Kidney tubule cell (primary cell): ENCODE measurements at places on chromosomes 2 and 18.
A peak's percentile ranks its signal among the peaks of the same experiment; 100 is the strongest.

- DNase-seq = no peak
Measured at GRCh38 chr2:233011702-233012131, 1.3 kb downstream of the NGEF start.

GRCh38 chr2:21759819-21760218, 636.1 kb downstream of the TDRD15 start:
- DNase-seq = no peak

- DNase-seq = no peak
Measured at GRCh38 chr2:168008646-168009195, 238.7 kb downstream of the STK39 start.

- DNase-seq = no peak
Measured at GRCh38 chr2:37665604-37666362, 5.7 kb downstream of the CDC42EP3 start.

- DNase-seq = no peak
Measured at GRCh38 chr2:2681085-2681484, 350.0 kb upstream of the MYT1L start.

DNA sequence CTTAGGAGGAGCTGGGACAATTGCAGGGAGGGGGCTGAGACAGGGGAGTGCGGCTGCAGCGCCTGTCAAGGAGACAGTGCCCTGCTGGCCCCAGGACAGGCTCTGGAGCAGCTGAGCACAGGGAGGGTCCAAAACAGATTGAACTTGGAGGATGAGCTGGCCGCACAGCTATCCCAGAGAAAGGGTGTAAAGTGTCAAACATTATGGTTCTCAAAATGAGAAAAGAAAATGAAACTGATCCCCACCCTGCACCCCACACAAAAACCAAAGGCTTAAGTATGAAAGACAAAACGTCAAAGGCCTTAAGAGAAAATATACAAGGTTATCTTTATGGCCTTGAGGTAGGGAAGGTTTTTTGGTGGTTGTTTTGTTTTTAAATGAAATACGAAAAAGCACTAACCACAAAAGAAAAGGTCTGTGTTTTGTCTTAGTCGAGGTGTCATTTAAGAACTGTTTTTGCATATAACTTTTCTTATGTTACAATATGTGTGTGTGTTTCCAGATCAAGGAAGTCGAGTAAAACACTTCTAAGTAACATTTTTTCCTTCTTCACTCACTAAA, 111.8 kb downstream of the HDAC4 start:
- no peak for DNase-seq

DNA sequence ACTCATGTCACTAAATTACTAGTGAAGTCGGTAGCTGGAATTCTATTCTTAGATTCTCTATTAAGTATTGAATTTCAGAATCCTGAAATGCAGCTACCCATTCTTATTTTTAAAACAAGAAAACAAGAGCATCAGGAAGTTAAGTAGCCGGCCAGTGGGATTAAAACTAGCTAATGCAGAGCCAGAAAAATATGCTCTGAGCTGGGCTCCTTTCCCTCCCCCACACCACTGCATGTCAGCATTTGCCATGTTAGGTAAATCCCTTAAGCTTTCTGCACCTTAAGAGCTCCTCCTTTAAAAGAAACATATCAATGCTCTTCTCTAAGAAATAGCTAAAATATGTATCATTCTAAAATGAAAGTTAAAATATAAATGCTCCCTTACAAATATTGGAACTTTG, 72.2 kb upstream of the MFF start:
- no peak for DNase-seq

GRCh38 chr2:58731488-58731869, 490.4 kb upstream of the FANCL start:
- no peak for DNase-seq

GRCh38 chr2:203361922-203362321, 33.7 kb downstream of the ABI2 start:
- no peak for DNase-seq

GRCh38 chr2:237616373-237616733, 11.0 kb upstream of the LRRFIP1 start:
- no peak for DNase-seq

DNA sequence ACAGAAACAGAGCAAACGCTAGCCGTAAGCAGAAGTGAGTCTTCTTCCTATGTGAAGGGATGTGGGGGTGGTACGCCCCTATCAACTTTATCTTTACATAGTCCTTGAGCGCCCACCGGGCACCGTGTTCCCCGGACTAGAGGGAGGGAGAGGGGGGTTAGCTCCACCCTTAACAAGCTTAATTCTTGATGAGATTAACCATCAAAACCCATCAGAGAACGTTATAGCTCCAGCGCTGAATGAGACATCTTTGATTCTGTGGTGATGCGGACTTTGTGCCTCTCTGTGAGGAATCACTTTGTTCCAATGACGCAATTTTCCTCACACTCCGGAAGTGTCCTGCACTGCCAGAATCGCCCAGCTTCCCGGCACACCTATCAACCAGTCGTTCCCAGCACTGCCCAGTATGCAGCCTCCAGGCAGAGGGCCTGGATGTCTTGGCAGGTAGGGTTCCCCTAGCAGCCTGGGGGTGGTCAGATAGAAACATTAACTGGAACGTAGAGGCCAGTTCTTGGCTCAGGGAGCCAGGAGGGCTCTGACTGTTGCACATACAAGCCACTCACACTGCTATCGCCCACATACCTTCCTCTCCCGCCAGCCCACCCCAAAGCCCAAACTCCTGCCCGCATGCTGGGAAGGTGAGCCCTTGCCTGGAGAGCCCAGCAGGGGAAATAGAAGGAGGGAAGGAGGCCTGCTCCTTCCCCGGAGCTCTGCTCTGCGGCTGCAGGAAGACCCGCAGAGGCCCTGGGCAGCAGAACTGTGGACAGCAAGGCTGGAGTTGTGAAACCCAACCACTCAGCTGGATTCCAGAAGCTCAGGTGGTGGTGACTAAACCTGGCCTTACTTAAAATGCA, 1.9 kb upstream of the ODC1 start:
- DNase-seq = peak; percentile 64

DNA sequence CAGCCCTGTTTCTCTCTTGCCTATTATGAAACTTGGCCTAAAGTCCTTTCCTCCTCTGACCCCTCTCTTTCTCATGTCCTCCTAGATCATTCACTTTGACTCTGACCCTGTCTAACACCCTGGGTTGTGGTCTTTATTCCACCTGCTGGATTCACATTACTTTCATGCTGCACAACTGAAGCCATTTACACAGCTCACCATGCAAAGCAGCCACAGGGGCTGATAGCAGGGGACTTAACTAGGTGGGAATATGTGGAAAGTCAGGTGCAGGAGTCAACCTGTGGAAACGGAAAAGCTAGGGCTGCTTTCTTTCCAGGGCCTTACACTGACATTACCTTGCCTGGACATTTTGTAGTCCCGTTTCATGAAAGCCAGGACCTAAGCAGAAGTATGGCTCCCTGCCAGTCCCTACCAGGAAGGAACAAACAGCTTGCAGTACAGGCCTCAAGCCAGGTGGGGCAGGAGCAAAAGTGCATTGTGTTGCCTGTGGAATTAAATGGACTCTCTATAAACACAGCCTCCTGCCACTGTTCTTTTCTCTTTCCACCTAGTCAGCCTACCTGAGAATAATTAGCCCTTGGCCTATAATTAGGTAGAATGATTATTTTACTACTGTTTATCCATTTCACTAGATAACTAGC, 11.8 kb downstream of the MAPRE3 start:
- peak; percentile 55 for DNase-seq
